ENCODE measurements at places on chromosomes 6 and 20.

- no peak for DNase-seq
These were observed 67.0 kb upstream of the SIRPA start for GRCh38 chr20:1827974-1828785.

DNA sequence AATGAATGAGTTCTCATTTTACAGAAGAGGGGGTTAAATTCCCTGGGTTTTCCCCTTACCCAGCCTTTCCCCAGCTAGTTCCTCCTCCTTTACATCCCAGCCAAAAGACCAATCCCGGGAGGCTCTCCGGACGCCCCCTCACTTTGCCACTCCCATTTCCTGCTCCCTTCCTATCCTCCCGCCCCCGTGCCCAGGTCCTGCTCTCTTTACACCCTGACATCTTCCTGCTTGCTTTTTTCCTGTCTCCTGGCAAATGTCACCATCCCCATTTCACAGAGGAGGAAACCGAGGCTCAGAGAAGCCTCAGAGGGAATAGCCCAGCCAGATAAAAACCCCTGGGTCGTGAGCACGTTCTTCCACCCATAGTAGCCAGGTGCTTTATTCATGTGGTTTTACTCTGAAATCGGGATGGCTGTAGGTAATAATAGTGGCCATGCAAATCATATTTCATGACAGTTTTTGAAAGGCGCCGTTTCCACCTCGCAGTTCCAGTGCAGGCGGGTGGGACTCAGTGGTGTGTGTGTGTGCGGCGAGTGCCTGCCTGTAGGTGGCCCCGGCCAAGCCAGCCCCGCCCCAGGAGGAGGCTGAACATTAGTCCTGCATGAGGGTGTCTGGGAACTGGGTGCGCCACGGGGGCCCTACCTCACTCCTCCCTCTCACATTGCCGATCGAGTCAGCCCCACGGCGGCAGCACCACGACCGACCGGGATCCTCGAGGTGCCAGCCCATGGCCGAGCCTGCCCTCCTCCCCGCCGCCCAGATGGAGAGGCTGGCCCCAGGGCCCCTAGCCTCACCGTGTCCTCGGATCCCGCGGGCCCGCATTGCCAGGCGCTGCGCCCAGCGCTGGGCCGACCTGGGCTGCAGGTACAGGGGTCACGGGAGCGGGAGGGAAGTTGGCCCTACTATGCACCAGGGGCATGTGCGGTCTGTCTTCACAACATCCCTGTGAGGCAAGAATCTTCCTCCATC is at the start of gene ARHGAP40:
ARHGAP40 (plus strand) TSS at position 594 of the 969 bp plus-strand sequence.
- DNase-seq: peak; percentile 32

- no peak for DNase-seq
These were observed 6.3 kb downstream of the TASP1 start for GRCh38 chr20:13632431-13632830.

- DNase-seq: no peak
These were observed 270 bp upstream of the TIAM2 start for GRCh38 chr6:154994836-154995253.

GRCh38 chr6:159655409-159655988 is 37.5 kb downstream of the SOD2 start:
- DNase-seq: no peak

DNA sequence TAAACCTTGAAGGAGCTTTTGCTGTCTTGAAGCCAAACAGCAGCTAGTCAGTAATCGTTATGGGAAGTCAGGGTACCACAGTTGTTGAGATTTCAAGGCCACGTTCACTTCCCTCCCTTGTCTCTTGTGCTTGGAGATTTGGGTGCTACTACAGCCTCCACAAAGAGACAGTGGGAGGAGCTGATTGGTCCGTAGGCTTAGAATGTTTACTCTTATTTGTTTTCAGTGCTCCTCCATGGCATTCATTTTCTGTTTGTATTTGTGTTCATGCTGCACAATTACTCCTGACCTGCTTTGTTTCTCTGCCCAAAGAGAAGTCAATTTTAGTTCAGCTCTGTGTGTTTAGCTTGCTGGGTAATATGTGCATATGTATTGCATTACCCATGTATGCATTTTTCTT is 147.7 kb downstream of the PRL start:
- DNase-seq: no peak

DNA sequence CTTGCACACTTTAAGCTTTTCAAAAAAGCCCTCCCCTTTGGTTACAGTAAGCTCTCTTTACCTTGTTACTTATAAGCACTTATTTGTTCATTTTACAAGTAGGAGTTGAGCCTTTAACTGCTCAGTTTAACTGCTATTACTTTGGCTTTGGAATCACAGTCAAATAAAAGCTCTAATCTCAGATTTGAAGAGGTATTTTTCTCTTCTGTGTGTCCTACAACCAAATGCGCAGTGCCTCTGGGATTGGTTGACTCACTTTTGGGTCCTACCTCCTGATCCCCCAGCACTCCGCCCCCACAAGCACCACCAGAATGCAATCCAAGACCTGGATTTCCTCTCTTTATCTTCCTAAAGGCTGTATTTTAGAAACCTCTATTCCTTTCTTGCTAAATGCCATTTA is 2.5 kb downstream of the NCOA7 start:
- DNase-seq: no peak

GRCh38 chr6:51559059-51559458 is 528.4 kb downstream of the PKHD1 start:
- no peak for DNase-seq

GRCh38 chr6:17871189-17871519 is 116.3 kb downstream of the KIF13A start:
- no peak for DNase-seq

DNA sequence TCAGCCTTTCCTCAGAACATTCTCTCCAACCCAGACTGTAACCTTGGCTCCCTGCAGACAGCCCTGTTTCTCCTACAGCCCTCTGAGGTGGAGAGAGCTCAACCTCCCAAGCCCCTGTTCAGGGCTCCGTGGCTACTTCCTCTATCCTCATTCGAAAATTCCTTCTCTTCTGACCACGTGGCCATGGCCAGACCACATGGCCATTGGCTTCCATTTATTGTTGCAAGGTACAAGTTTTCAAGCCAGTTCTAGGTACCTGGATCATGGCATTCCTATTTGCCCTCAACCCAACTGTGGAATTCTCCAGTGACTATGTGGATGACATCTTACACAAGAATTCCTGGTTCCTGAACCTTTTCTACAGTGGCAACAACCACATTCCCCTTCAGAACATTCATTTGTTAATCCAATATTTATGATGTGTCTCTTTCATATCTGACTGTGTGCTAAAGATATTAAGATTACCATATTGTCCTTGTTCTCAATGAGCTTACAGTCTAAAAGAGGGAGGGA is 161.9 kb downstream of the GMPR start:
- no peak for DNase-seq

GRCh38 chr6:20056350-20056992 is 155.8 kb downstream of the MBOAT1 start:
- no peak for DNase-seq

- no peak for DNase-seq
These were observed 1.2 kb upstream of the PNPLA1 start for GRCh38 chr6:36268478-36269275.

DNA sequence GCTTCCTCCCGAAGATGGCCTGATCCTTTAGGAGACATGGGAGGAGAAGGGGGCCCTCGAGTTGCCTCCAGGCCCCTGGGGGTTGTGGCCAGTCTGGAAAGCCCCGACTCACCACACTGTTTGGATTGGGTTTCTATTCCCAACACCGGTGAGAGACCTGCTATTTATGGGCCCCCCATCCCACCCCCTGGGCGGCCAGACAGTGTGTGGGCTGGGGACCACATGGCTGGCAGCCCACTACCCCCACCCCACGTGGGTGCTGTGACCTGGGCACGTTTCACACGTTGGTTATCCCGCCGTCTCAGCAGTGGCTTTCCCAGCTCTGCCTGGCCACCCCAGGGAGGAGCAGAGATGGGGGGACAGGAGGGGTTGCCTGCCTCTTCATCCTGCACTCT is 116.1 kb downstream of the VEGFA start:
- no peak for DNase-seq

GRCh38 chr6:98382246-98382645 is 452.1 kb upstream of the POU3F2 start:
- DNase-seq: no peak

GRCh38 chr6:27834879-27835549 is 77.2 kb downstream of the OR2B2 start:
- no peak for DNase-seq

DNA sequence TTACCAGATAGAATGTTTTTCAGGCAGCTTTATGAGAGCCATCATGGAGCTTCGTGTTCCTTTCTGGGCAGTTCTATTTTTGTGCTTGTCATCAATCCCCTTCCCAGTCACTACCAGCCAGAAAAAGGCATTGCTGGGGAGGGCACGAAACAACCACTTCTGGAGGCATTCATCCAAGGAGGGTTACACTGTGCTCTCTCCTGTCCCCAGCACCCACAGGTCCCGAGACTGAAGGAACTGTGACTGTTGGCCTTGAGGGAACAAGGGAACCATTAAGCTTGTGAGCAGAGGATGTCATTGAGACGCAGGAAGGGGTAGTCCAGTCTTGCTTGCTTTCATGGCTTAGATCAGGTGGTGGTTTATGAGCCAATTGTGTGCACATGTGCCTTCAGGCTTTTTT is 20.1 kb upstream of the ENPP5 start:
- DNase-seq: no peak

GRCh38 chr20:16671753-16672152 is 58.1 kb upstream of the SNRPB2 start:
- no peak for DNase-seq

DNA sequence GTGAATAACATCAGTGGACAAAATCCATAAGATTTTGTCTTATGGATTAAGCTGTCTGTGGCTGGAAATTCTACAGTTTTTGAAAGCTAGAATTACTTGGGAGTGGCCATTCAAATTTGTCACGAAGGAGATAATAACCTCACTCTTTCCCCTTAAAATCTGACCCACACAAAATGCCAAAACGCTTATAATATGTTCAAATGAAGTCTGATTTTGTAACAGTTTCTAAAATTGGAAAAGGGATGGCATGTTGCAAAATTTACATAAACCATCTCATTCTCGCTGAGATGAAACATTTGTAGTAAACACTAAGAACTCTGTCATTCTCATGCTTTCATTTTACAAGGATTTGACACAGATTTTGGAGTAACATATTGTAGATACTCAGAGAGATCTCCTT is 112.7 kb downstream of the GJA1 start:
- DNase-seq: no peak

GRCh38 chr20:15710636-15711035 is 862.6 kb downstream of the KIF16B start:
- no peak for DNase-seq

GRCh38 chr6:145278163-145278807 is 457.0 kb downstream of the EPM2A start:
- no peak for DNase-seq

- DNase-seq: no peak
These were observed 312.8 kb upstream of the SPTLC3 start for GRCh38 chr20:12695937-12696336.

- no peak for DNase-seq
These were observed 28.5 kb upstream of the ERVFRD-1 start for GRCh38 chr6:11140056-11140455.

GRCh38 chr6:16762268-16762549 is 949 bp upstream of the ATXN1 start:
- no peak for DNase-seq

GRCh38 chr6:116450769-116451740 is 10.1 kb upstream of the CALHM6 start:
- DNase-seq: no peak

GRCh38 chr20:13396826-13397225 is 175.8 kb downstream of the ISM1 start:
- no peak for DNase-seq

- DNase-seq: peak; percentile 48
These were observed 671 bp downstream of the CDH4 start for GRCh38 chr20:61252601-61253263.

- DNase-seq: no peak
These were observed 4.3 kb downstream of the FAXC start for GRCh38 chr6:99345164-99345563.

DNA sequence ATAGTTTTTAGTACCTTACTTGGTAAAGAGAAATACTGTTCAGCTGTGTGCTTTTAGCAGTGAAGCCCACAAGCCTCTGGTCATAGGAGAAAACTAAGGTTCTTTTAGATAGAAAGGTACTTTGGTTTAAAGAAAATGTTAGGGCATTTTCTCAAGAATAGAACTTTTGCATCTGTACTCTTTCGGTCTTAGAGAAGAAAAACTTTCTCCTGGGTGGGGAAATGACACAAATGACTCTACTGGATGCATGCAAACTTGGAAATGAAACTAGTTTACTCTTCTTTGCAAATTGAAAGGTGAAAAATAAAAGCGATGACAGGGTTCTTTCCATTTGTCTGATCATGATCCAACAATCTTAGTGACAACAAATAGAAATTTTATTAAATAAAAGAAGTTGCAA is 2.1 kb upstream of the TMEM217 start:
- DNase-seq: no peak

DNA sequence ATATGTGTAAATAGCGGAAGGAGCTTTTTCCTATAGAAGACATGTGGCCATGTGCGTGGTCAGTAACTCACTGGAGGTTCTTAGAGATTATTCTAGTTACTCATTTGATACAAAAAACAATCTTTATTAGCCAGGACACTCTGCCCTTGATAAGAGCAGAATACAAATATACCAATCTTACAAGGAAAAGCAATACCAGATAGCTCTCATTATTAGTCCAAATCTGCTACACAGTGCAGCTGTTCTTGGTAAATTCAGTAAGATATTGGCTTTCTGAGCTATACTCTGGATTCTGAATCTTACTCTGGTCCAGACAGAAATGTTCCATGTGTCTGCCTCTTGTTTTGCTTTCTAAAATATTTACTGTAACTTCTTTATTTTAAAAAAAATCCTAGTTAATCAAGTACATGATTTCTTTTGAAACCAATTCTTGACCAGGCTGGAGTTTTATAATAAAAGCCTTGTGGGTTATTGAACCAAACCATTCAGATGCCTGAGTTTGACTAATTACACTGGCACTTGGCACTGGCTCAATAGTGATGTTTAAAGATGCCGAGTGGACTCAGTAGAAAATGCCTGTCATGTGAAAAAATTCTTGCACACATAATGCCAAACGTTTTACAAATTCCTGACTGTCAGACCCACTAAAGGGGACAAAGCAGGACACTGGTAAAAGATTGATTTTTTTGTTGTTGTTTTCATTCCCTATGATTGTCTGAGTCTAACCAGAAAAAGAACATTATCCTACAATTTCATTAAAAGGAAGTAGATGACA is 242.8 kb upstream of the TCF21 start:
- no peak for DNase-seq

DNA sequence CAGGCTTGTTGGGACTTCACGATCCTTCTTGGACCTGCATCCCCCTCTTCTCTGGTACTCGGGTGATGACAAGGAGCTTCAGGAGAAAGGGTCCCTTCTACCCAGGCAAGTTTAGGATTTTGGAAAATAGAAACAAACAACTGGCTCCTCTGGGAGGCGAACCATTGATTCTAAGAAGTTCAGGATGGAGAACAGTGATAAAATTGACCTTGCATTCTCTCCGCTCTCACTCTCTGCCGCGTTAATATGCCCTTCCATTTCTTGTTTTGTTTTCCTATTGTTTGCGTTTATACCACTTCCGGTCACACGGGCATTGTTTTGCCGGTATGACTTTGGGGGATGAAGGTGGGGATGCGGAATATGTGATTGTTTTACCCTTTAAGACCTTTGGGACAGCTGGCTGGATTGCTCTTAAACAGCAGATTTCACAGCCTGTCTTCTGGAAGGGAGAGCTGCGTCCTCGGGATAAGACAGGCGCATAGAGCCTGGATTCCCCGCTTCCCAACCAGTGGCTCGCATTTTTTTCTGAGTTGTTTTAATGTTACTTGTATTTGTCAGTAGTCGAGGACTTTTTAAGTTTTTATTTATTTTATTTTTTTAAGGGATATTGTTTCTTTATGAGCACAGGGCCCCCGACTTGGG is 144.3 kb upstream of the ZNF184 start:
- no peak for DNase-seq

All from glutamatergic neuron (in vitro differentiated cells).